Ecto neural progenitor cell (in vitro differentiated cells): ENCODE measurements at places on chromosomes 2 and 18.

- no peak for DNase-seq
Observed at GRCh38 chr18:29969876-29970275, 1072.7 kb downstream of the DSC3 start.

DNA sequence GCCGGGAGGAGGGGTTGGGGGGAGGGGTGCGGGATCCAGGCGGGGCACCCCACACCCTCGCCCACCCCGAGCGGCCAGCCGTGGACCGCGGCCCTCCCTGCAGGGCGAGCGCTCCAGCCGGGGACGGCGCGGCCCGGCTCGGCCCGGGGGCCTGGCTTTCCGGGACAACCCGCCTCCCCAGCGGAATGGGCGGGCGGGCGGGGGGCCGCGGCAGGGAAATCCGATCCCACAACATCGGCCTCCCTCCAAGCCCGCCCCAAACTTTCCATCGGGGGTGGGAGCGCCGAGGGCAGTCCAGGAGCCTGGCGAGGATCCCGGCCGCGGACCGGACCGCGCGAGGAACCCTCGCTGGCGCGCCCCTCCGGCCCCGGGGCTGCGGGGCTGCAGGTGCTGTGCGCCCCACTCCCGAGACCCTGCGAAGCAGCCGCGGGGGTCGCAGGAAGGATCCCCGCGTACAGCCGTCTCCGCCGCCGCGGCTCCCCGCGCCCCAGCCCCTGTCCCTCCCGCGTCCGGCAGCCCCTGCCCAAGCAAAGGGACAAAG, 529 bp downstream of the SEMA4C start:
- DNase-seq = no peak

- no peak for DNase-seq
Observed at GRCh38 chr2:205216092-205216491, 466.2 kb upstream of the NRP2 start.

- DNase-seq = no peak
Observed at GRCh38 chr2:142140434-142140845, 9.6 kb upstream of the LRP1B start.

- DNase-seq = no peak
Observed at GRCh38 chr2:233439191-233439590, 84.9 kb downstream of the DGKD start.

- no peak for DNase-seq
Observed at GRCh38 chr2:105872830-105873229, 128.1 kb downstream of the NCK2 start.

DNA sequence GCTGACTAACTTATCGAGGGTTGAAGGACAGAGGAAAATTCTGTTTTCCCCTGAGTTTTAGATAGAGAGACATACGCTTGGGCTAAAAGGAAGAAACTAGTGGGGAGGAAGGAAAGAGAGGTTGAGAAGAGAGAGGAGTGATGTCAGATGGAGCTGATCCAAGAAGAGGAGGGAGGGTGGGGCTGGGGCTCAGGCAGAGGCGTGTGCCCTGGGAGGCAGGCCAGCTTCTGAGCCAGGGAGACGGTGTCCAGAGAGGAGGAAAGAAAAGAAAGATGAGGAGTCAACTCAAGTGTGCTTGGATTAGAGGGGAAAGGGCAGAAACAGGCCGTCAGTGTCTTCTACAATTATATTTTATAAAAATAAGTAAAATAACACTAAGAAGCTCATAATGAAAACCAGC, 56.2 kb downstream of the EMILIN2 start:
- DNase-seq = no peak

DNA sequence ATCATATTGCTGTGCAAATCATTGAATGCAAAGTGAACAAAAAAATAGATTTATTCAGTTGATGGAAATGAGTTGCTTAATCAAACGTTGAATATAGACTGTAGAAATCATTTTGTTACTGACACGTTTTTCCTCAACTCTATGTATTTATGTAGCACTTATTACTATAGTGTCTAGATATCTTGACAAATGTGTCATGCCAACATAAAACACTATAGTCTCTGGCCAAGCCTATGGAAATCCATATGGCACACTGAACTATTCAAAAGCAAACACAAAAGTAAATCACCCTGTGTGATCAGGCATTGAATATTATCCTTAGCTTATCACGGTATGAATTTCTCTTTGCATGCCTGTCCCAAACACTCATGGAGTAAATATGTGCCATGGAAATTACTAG, 131.3 kb downstream of the ZNF804A start:
- no peak for DNase-seq

- no peak for DNase-seq
Observed at GRCh38 chr2:118403658-118404451, 315.6 kb downstream of the INSIG2 start.

DNA sequence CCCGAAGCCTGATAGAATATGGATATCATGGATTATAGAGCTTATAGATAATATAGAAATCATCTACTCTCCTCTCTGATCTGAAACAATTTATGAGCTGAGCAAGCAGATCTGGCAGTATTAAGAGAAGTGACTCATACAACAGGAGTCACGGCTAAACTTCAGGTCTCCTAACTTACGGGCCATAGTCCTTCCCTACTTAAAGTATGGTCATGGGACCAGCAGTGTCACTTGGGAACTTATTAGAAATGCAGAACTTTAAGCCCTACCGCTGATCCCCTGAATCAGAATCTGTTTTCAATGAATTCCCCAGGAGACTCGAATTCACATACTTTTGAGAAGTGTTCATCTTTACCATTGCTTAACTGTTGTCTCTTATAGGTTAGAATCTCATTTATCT, 195.7 kb upstream of the FANCL start:
- DNase-seq = no peak

- DNase-seq = no peak
Observed at GRCh38 chr2:12556762-12557161, 160.0 kb upstream of the TRIB2 start.

DNA sequence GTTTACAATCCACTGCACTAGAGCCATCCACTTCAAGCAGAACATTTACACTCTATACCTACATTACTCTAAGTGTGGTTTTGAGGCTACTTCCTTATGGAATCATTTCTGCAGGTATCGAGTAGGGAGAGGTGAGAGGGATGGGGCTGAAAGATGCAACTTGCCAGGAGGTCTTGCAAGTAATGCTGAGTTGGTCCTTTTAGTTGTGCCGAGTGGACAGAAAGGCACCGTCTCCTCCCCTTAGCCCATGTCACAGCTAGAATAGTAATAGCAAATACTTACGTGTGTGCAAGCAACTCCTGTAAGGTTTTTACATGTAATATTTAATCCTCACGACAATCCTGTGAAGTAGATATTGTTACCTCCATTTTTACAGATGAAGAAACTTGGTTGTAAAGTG, 158.8 kb upstream of the TTC39C start:
- DNase-seq = no peak

DNA sequence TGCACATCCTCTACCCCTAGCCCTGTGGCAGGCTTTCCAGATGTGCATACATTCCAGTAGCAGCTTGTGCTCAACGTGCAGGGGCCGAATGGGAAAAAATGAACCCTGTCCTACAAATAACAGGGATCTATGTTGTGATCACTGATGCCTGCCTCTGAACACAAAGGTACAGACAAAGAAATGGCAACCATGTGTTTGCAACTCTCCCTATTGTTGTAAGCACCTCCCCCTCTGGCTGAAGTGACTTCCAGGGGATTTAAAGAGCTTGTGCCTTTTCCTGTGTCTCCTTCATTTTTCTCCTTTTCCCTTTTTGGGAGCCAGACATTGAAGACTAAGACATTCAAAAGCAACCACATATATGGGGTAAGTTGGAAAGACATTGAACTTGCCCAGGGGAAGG, 21.6 kb downstream of the ARHGAP25 start:
- no peak for DNase-seq

GRCh38 chr2:160505256-160505655, 11.6 kb upstream of the RBMS1 start:
- no peak for DNase-seq

- DNase-seq = no peak
Observed at GRCh38 chr2:198383392-198383791, 579.0 kb downstream of the PLCL1 start.

DNA sequence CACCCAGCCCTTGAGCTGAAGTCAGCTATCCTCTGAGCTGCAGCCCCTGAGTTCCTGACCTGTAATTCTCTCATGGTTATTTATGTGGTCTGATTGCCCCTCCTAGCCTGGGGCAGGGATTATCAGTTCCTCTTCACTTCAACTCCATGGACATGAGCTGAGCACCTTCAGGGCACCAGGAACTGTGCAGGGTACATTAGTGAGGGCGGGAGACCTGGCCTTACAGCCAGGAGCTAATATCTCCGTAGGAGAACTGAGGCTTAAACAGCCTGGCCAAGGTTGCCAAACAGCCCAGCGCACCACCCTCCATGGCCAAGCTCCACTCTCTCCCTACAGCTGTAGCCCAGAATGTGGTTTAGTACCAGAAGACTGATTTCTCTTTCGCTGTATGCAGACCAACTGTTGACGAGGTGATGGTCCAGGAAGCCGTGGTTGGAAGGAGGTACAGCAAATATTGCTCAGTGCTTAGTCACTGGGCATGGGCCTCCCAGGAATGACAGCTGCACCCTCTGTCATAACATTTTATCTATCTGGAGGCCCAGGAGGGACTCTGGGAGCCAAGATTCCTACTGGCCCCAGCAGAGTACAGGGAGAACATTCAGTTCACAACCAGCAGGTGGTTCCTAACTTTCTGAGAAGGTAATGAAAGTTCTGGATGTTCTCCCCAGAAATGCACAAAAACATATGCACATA, 228.7 kb upstream of the SIX2 start:
- DNase-seq = no peak

GRCh38 chr2:63870679-63871078, 29.0 kb downstream of the UGP2 start:
- DNase-seq = no peak

DNA sequence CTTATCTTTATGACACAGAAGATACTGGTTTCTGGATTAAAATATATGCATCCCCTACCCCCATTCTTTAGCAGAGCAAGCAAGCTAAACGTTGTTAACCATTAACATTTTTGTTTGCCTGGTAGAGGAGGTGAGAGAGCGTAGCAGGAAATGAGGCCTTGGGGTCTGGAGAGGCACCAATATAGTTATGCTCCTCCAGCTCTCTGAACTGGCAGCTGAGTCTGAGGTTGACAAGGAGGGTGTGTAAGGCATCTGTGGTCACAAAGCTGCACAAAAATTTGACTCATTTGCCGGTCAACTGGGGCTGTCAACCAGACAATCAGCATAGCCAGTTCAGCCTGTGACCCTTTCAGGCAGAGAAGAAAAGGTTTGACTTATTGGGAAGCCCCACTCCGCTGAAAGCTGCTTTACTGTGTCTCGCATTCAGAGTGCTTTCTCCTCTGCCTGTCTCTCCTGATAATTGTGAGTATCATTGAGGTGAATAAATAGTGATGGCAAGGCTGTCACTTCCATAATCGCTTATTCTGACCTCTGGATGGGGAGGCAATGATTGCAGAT, 647.5 kb upstream of the SETBP1 start:
- DNase-seq = no peak

DNA sequence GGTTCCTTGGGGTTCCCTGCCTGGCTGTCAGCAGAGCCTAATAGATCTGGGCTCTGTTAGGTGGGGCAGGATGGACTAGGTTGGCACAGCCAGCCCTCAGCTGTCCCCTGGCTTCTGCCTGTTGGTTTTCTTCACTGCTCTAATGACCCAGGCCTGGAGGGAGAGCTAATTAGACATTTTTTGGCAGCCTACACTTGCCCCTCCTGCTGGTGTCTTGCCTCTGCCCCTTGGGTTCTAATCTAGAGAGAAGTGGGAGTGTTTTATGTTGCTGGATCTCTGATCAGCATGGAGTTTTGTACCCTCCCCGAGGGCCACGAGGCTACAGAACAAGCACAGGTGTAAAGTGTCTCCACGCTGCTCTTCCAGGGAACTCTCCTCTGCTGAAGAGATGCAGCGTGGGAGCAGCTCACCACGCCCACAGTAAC, 199.4 kb upstream of the RASGRP3 start:
- DNase-seq = no peak

DNA sequence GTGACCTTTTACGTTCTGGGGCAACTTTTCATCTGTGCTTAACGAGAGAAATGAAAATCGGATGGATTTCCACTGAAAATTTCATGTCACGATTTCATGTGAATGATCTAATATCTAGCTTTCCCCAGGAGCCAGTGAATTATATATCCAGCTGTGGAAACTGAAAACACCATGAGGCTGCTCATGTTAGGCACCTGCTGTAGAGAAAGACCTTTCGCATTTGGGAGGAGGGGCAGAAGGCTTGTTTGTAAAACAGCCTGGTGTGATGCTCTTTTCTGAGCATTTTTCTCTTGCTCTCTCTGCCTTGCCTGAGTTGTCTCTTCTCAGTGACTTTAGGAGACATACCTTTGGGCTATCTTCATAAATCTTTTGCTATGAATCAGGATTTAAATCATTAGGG, 84.6 kb upstream of the CYP1B1 start:
- no peak for DNase-seq

DNA sequence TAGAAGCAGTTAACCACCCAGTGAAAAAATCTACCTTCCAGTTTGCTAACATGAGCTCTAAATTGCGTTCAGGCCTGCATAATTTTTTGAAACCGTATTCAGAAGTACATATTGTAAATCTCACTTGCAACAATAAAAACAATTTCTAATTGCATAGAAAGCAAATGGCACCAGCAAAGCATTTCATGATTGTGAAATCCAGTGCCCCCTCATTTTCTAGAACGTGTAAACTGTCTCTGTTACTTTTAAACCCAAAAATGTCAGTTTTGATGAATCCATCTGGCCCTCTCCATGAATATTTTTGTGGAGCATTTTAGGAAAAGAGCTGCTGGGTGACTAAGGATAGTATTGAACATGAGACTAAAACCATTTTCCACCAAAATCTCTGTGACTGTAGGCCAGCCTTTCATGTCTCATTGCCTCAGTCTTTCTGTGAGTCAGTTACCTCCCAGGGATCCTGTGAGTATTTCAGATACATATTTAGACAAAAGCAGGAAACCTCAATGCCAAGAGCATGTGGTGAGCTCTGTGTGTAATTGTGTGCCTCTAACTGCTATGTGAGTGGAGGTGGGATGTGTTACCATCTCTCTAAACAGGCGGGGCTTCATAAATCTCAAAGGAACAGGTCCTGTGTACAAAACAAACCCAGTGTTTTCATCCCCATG, 477.8 kb upstream of the DCC start:
- no peak for DNase-seq

- DNase-seq = no peak
Observed at GRCh38 chr2:223959688-223960087, 2.4 kb downstream of the MRPL44 start.

- DNase-seq = no peak
Observed at GRCh38 chr2:55861733-55862132, 61.8 kb downstream of the EFEMP1 start.

GRCh38 chr2:172380436-172381274, 46.7 kb upstream of the ITGA6 start:
- DNase-seq = peak; percentile 67

GRCh38 chr2:121519153-121519552, 11.5 kb upstream of the RNU4ATAC start:
- DNase-seq = no peak

- DNase-seq = no peak
Observed at GRCh38 chr2:214069254-214069653, 341.6 kb upstream of the VWC2L start.

GRCh38 chr2:17373741-17374140, 144.5 kb downstream of the RAD51AP2 start:
- DNase-seq = no peak
